ENCODE measurements at places on chromosomes 5 and 9.

GRCh38 chr9:33719581-33720374, 75.6 kb upstream of the PRSS3 start:
- DNase-seq: no peak

DNA sequence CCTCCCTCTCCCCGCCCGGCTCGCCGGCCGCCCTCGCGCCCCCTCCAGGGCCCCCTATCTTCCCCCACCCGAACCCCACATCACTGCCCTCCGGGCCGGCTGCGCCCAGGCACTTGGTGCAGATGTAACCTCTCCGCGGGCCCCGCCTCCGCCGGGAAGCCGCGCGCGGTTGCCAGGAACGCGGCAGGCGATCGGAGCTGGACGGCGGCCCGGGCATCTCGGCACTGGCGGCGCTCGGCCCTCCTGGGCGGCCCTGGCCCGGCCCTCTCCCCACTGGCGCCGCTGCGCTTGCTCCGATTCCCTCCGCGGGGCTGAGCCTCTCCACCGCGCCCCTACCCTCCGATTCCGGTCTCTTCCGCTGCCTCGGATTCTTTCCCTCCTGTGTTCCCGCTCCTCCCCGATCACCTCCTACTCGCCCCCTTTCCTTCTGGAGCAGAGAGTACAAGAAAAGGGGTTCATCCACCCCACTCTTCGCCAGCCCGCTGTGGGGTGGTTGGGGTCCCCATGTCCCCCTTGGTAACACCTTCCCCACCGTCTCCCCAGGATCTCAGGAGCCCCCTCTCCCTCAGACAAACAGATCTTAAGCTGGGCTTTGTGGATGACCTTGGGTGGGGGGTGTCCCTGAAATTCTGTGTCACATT, 70.6 kb downstream of the C9orf50 start:
- peak; percentile 56 for DNase-seq

- DNase-seq: no peak
Observed at GRCh38 chr5:58182287-58182841, 277.5 kb downstream of the PLK2 start.

DNA sequence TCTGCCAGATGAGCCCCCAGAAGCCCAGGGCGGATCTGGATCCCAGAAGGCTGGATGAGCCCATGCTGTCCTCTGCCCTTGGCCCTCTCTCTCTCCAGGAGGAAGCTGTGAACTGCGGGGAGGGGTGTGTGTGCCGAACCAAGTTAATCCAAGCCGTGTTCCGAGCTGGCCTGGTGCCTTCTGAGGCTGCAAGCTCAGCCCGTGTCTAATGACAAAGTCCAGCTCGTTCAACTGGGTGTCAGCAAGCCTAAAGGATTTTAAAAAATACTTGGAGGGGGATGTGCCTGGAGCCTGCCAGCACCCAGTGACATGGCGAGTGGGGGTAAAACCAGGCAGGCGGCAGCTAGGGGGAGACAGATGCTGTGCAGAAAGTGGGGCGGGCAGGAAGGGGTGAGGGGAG, 8.0 kb downstream of the STC2 start:
- no peak for DNase-seq

- DNase-seq: no peak
Observed at GRCh38 chr5:110414360-110414759, 312.1 kb downstream of the TMEM232 start.

- no peak for DNase-seq
Observed at GRCh38 chr5:39195198-39195826, 24.1 kb downstream of the FYB1 start.

DNA sequence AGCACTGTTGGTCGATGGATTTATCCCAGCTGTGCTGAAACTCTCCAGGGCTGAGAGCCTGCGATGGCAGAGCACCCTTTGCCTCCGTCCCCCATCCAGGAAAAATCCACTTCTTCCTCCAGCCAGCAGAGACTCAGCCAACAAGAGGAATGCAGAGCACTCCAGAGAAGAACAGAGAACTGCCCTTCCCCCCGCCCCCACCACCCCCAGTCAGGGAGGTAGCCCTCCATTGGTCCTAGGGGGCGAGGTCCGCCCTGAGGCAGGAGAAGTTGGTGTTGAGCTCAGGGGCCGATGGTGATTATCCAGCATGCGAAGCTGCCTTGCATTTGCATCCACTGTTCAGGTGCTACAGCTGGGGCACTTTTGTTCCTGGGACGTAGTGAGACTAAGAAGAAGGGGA, 9.0 kb downstream of the TLX3 start:
- no peak for DNase-seq

DNA sequence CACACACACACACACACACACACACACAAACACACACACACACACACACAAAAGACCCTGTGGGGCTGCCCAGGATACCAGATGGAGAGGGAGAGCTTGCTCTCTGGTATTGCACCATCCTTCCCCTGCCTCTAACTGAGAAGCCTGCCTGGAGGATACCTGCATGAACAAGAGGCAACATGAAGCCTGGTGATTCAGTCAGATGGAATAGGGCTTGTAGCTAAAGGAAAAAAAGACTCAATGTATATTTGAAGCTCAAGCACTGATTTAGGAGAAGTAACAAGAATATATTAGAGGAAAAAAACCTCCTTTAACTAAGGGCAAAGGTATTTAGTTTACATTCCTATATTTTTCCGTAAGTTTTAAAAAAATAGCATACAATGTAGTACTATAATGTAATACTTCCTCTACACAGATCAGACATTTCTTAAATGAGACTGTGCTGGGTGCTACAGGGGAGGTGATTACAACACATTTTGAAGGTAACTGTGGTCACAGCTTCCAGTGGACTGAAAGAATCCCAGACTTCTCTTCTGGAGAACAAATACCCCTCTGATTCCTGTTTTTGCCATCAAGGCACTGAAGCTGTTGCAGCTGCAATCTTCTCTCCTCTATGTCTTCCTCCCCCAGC, 169.3 kb downstream of the DCP2 start:
- no peak for DNase-seq

- no peak for DNase-seq
Observed at GRCh38 chr5:138186002-138186447, 7.1 kb downstream of the KIF20A start.

DNA sequence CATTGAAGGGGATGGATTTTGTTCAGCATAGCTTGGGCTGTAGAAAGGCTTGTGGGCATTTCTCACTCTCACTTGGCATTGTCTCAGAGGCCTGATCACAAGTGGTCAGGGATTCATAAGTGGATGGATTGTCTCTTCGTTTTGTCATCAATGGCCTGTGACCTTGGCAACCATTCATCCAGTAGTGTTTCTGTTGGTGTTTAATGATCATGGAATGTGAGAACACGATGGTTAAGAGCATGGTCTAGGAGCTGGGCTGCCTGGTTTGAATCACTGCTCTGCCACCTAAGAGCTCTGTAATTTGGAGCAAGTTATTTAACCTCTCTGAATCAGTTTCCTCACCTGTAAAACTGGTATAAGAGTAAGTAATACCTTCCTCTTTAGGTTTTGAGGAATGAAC, 430.1 kb upstream of the MEF2C start:
- no peak for DNase-seq

Measured in nucleus accumbens (tissue), 56 donors.